ENCODE measurements at places on chromosomes 11 and 22. TPM values are rescaled to one million over a fixed set of nuclear protein-coding genes. Genes with fewer than 3 reads are reported as not detected.

The MPZL2 gene
- total RNA-seq: not detected

The SPON1 gene
- not detected for total RNA-seq

The BTBD18 gene
- total RNA-seq: not detected

The OR8G5 gene
- not detected for total RNA-seq

The CCDC157 gene
- total RNA-seq: 2.1 TPM

The BEST1 gene
- 1.3 TPM for total RNA-seq

The OR5A1 gene
- not detected for total RNA-seq

The OR52E8 gene
- total RNA-seq: not detected

The FCHSD2 gene
- 69.5 TPM for total RNA-seq

The CABP4 gene
- total RNA-seq: not detected

The BBOX1 gene
- 0.90 TPM for total RNA-seq

The OR4C16 gene
- not detected for total RNA-seq

The GSTT2B gene
- not detected for total RNA-seq

The STK33 gene
- 4.5 TPM for total RNA-seq

The GAS2 gene
- total RNA-seq: 1.6 TPM

The PATE2 gene
- total RNA-seq: not detected

The CXCR5 gene
- total RNA-seq: 0.27 TPM

The TIGD3 gene
- total RNA-seq: 0.18 TPM

The ZNF70 gene
- total RNA-seq: 12.8 TPM

The DAGLA gene
- total RNA-seq: 4.8 TPM

The OR5D18 gene
- not detected for total RNA-seq

The DNAJB7 gene
- total RNA-seq: not detected

The FUT4 gene
- 8.6 TPM for total RNA-seq

The PTS gene
- 43.6 TPM for total RNA-seq

The SOX6 gene
- 46.1 TPM for total RNA-seq

The RASL10A gene
- total RNA-seq: 0.27 TPM
